ENCODE measurements at places on chromosomes 4 and X.

GRCh38 chr4:86319390-86319789, 40.5 kb downstream of the MAPK10 start:
- DNase-seq: no peak

DNA sequence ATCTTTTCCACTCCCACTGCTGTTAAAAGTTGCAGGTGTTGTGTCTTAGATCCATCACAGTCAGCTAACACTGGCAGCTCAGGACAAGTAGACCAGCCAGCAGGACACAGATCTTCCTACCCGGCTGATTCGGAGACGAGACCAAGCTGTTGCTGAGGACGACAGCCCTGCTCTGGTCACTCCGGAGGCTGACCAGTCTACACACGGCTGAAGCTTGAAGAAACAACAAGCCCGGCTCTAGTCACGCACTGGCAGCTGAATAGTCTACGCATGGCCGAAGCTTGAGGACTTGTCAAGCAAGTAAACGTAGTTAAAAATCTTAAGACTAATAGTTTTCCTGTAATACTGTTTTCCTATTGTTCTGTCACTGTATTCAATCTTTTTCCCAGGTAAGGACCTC, 1.8 kb downstream of the ACOX3 start:
- no peak for DNase-seq

GRCh38 chrX:7223271-7223670, 75.3 kb upstream of the PUDP start:
- no peak for DNase-seq

- no peak for DNase-seq
These were observed 186.6 kb downstream of the TMEM47 start for GRCh38 chrX:34470507-34470906.

- no peak for DNase-seq
These were observed 164.0 kb upstream of the IRS4 start for GRCh38 chrX:108900333-108900732.

DNA sequence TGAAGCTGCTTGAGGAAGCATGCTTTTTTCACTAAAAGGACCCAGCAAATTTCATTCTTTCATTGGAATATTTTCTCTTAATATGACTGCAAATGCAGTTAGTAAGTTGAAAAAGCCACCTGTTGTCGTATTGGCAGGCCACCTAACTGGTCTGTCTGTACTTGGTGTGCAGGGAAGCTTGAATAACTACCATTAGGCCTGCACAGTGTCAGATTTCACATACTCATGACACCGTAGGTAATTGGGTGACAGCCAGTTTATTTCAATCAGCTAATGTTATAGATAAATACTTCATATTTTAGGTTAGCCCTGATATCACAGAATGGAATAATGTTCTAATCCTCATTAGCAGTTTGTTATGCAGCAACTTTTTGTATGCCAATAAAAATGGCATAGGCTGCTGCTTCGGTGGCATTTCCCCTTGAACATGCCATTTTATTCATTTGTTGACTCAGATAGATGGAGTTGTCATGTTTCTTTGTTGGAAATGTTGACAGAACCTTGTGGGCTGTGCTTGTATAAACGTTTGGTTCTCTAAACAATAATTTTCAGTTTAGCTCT, 173.7 kb downstream of the RPA4 start:
- no peak for DNase-seq

DNA sequence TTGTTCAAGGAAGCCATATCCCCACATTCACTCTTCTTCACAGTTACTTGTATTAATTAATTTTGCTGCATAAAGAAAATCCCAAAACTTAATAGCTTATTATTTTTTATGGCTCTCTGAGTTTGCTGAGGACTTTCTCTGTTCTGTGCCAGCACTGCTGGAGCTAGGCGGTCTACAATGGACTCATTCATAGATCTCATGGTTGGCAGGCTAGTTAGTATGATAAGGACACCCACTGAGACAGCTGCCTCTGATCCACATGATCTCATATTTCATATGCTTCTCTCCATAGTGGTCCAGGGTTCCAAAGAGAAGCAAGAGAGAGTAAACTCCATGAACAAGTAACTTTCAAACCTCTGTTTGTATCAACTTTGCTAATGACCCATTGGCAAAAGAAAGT, 170.2 kb downstream of the ADGRA3 start:
- no peak for DNase-seq

DNA sequence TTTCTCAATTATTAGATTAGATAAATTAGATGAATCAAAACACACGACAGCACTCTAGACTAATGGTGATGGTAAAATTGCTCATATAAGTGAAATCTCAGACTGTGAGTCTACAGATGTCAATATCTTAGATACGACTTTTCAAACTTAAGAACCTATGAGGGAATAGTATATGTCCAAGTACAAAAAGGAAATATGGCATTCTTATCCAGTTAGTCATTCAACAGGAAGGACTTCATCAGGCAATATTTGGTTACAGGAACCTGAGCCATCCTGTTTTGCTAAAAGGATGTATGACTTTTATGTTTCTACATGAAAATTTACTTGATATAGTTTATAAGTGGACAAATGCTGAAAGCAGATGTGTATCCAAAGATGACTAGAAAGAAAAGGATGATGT, 107.0 kb downstream of the CT47B1 start:
- DNase-seq: no peak

DNA sequence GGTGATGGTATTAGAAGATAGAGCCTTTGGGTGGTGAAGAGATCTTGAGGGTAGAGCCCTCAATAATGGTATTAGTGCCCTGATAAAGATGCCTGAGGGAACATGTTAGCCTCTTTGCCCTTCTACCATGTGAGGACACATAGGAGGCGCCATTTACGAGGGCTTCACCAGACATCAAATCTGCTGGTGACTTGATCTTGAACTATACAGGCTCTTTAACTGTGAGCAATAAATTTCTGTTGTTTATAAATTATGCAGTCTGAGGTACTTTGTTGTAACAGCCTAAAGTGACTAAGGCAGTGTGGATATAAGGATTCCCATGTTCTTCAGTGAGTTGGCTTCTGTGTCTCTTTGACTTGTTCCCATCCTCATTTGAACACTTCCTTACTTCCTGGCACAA, 11.8 kb downstream of the MOB1B start:
- no peak for DNase-seq

DNA sequence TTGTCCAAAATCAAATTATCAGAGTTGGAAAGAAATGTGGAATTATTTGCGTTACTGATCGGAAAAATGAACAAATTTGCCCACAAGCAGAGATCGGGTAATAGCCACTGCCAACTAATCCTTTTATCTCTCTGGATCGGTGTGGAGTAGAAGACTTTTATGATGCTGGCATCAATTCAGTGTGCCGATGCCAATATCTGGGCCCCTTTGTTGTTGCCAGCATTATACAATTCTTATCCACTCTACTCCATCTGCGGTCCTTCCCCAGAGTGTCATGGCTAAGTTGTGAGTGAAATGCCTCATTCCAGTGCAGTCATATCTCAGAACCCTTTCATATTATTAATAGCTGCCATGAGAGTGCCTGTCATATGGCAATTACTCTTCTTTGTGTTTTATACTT, 660.2 kb downstream of the ADGRL3 start:
- no peak for DNase-seq

DNA sequence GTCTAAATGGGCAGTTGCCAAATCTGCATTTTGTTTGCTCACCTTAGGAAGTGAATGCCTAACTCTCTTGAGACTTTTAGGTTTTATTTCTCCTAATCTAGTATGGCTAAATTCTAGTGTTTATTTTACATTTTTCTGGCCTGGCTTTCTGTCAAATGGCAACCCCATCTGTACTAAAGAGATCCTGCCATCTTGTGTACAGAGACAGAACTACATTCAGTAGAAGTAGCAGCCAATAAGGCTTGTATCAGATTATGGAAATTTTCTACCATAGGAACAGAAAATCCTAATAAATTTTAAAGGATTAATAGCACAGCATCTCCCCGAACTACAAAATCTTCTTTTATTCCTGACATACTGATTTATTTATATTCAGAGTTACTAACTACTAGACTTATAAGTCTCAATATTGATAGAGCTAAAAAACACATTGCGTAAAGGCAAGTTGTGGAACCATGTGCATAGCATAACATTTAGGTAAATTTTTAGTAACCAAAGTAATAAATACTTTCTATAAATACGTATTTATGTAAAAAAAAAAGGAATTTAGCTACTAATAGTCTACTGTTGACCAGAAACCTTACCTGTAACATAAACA, 45.5 kb downstream of the TMEM144 start:
- no peak for DNase-seq

- no peak for DNase-seq
These were observed 106.9 kb downstream of the KDR start for GRCh38 chr4:55018521-55018920.

DNA sequence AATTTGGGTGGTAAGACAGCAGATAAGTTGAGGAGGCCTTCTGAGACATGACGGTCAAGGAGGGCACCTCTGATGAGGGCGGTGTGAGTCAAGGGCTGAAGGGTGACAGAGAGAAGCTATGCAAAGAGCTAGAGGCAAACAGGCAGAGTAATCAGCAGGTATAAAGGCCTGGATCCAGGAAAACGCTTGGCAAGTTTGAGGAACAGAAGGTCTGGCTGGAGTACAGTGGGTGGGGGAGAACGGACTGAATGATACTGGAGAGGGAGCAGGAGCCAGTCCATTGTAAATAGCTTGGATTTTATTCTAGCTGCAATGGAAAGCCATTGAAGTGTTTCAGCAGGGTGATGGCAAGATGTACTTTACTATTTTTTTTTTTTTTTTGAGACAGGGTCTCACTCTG, 39.3 kb downstream of the RAB33B start:
- no peak for DNase-seq

GRCh38 chr4:15006416-15007024, 4.2 kb downstream of the CPEB2 start:
- no peak for DNase-seq

DNA sequence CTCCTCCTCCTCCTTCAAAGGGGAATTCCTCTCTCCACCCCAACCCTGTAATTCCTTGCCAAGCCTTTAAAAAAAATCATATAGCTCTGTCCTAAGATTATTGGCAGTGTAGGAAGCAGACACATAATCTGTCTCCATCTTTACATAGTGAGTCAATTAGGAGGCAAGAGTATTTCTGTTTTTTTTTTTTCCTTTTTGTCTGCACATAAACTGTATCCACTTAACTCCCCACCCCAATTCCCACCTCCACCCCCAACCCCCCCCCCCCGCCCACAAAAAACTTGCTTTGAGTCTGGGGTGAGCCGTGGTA, 182.5 kb downstream of the RASL11B start:
- no peak for DNase-seq

DNA sequence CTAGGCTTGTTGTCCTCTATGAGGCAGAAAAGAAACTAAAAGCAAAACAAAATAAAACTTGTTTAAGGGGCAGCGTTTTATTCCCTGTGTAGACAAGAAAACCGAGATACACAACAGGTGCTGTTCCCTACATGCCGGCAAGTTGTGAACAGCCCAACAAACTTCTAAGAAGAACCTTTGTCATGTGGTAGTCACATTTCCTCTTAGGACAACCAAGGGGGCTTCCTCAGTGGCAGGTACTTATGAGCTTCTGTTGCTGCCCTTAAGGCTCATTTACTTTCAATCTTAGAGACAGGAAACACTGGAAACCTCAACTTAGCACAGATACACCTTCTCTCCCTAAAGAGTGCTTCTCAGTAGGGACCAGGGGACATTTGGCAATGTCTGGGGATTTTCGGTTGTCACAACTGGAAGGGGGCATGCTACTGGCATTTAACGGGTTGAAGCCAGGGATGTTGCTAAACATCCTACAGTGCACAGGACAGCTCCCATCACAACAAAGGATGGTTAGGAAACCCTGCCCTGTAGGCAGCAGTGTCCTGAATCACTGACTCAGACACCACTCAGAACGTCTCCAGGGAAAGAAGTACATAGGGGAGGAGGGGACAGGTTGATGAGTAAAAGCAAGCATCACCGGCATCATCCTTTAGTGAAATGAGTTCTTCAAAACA, 111.0 kb downstream of the ASB9 start:
- DNase-seq: no peak

- no peak for DNase-seq
These were observed 91.6 kb upstream of the LIMCH1 start for GRCh38 chr4:41446391-41446790.

DNA sequence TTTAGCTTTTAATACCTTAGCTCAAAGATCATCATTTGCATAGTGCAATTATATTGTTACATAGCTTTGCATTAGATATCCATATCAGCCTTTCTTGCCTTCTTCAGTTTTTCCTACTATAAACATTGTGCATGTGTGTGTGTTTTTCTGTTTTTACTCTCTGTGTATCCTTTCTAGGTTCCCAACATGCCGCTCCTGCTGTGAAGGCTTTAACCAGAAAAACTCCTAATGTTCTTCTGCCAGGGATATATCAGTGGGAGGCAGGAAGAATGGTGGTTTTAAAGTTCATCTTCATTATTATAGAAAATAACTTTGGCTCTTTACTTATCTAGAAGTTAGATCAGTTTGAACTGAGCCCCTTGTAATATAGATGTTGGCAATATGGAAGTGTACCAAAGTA, 61.2 kb downstream of the CPE start:
- DNase-seq: no peak

- no peak for DNase-seq
These were observed 209.0 kb downstream of the IDS start for GRCh38 chrX:149296092-149296491.

GRCh38 chrX:149572743-149573142, 14.5 kb downstream of the MAGEA9B start:
- no peak for DNase-seq

DNA sequence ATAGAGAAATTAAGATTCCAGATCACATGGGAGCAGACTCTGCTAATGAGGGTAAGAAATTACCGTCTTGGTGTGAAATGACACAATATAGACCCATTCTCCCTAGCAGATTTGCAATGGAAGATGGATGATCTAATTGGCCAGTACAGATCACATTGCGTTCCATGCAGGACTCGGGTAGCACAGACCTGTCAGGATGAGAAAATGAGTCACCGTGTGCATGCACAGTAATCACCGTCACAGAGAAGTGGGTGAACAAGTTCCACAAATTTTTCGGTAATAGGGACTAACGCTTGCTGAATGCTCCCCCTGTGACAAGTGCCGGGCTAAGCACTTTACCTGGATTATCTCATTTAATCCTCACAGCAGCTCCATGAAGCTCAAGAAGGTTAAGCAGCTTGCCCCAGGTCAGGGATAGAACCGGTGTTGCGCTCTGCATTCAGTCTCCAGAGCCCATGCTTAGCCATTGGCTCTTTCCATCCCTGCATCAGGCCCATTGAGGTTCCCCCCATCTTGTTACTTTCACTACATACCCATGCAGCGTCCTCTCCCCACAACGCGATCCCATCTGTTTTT, 375.6 kb downstream of the FBXW7 start:
- no peak for DNase-seq

DNA sequence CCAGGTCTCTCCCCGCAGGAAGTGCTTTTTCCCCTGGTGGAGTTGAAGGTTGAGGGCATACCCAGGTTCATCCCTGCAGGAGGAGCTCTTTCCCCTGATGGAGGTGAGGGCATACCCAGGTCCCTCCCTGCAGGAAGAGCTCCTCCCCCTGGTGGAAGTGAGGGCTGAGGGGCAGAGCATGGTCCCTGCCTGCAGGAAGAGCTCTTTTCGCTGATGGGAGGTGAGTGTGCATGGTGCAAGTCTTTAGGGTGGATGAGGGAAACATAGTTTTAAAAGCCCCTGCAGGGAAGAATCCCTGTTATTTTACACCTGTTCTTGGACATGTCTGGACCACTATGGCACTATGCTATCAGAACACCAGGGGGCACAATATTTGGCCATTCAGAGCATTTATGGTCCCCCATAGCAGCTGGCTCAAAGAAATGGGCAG, 43.7 kb upstream of the PUDP start:
- DNase-seq: no peak

GRCh38 chr4:22922426-22922825, 229.7 kb downstream of the GBA3 start:
- DNase-seq: no peak

GRCh38 chrX:136630881-136631280, 17.1 kb upstream of the CD40LG start:
- no peak for DNase-seq

GRCh38 chr4:87012265-87012953, 77.6 kb downstream of the AFF1 start:
- DNase-seq: no peak
